HuH-7 (cell line): ENCODE measurements at places on chromosomes 1 and 21.

DNA sequence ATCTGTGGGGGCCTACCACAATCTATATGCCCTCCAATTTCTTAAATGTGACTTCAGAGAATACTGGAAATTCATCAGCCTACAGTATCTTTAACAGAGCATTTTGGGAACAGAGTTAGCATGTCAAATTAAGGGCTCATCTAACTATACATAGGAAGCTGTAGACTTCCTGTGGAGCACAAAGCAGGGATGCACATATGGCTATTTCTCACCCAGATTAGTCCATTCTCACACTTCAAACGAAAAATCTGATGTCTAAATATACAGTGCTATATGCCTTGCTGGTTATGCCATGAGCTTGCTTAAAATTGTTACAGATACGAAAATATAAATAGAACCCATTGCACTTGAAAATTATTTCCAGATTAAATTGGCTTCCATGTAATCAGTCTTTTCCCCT is 1922.8 kb downstream of the MRPL39 start:
- DNase-seq: no peak

DNA sequence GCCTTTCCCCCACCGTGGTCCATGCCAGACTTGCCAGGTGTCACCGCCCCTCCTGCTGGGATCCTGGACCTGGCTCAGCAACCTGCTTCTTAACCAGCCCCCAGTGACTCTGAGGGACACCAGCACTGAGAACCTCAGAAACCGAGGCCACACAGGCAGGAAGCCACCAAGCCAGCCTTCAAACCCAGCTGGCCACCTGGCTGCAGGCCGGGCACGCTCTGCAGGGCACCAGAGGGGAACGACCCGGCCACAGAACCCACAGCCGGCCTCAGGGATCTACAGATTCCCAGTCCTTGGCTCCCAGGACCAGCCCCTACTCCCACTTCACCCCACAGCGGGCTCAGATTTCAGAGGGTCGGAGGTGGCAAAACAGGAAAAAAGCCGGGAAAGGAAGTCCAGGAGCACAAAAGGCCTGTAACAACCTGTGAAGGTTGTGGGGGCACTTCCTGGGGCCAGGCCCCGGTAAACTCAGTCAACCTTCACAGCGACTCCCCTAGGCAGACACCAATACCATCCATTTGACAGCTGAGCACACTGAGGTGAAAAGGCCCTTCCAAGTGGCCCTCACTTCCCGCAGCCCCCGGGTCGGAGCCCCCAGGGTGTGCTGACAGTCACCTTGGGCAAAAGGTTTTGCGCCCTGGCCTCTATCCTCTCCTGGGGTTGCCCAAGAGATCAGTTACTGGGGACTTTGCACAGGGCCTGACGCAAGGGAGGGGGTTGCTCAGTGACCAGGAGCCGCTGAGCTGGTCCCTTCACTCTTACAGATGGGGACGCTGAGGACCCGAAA is 14.1 kb downstream of the RUNX3 start:
- DNase-seq: no peak

GRCh38 chr1:99566290-99567021 is 79.5 kb upstream of the PALMD start:
- peak; percentile 10 for DNase-seq

DNA sequence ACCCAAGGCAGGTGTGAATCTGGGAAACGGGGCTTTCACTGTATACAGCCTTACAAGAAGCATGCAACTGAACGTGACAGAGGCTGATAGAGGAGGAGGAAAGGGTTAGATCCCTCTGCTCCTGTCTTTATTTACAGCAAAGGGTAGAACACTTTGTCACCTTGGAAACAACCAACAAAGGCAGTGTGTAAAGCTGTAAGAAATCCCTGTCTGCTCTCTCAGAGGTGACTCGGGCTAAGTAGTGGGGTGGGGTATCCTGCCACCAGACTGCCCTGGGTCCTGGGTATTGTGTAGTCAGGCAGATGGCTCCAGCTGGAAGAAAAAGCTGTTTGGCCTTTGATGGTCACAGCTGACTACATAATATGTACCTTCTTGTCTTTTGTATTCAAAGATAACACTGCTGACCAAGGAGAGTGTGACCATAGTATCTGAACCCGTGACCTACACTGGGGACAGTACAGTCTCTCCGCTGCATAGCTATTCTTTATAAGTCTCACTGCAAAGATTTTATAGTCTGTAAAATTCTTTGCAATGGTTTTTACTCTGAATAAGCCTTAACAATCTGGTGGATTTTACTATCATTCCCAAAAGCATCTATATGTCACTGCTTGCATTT is 22.1 kb upstream of the POU2F1 start:
- no peak for DNase-seq

GRCh38 chr1:28010969-28011368 is 51.2 kb downstream of the XKR8 start:
- DNase-seq: no peak

- no peak for DNase-seq
These were observed 138.9 kb upstream of the DMRTA2 start for GRCh38 chr1:50562106-50562505.

DNA sequence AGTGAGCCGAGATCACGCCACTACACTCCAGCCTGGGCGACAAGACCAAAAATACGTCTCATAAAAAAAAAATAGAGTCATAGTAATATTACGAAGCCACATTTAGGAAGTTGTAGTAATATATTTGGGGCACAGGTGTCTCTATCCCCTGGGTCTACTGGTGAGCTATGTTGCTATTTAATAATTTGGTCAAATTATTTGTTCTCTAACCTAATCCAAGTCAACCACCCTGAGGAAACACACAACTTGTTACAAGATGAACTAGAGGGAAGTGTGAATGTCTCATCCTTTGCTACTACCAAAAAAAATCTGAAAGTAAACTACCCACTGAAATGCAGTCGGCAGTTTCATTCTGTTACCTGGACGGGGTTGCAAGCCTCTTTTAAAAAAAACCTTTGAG is 35.3 kb downstream of the RGS8 start:
- DNase-seq: no peak

DNA sequence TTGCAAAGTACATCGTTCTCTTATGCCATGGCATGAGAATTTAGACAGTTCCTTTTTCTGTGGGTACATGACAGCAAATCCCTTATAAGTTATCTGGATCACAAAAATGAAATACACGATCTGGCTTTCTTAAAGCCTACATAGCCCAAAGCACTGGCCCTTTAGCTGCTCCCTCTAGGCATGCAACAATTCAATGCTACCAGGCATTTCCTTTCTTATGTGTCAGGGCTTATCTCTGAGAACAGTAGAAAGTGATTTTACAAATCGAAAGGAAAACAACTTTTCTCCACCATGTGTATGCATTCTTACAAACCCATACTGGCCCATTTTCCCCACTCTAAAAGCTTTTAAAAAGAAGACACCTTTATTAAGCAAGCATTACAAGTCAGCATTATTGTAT is 139.7 kb downstream of the GRIK1 start:
- no peak for DNase-seq

DNA sequence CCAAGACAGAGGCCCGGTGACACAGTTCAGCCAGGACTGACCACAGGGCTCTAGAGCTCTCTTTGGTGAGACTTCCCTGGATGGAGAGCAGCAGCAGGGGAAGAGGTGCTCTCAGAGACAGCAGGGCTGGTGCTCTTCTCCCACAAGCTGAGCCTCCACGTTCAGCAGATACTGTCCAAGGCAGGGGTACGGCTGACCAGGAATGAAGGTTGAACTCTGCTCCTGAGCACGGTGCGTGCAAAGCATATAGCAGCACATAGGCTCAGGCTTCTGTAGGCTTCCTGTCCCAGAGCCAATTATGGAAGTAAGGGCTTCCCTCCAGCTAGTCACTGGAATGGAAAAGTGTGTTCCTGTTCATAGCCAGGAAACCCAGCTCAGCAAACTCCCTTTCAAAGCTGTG is 23.9 kb downstream of the DMBX1 start:
- no peak for DNase-seq
